ENCODE measurements at places on chromosomes 5 and 9.

- DNase-seq = no peak
These were observed 65.2 kb upstream of the FYB1 start for GRCh38 chr5:39284552-39284951.

DNA sequence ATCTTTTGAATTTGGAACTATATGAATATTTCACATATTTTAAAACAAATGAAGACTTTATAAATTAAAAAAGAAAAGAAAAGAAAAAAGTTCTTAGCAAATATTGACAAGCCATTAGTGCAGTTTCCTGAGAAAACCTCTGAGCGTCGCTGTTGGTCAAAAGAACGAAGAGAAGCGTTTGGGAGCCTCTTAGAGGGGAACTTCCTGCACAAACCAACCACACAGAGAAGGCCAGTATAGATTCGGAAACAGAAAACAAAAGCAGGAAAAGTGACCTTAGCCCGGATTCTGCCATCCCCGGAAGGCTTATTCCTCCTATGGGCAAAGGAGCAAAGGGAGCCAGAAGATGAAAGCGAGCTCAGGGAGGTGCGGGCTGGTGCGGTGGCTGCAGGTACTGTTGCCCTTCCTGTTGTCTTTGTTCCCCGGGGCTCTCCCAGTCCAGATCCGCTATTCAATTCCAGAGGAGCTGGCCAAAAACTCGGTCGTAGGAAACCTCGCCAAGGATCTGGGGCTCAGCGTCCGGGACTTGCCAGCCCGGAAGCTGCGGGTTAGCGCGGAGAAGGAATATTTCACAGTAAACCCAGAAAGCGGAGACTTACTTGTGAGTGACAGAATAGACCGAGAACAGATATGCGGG lies at the start of gene PCDHGB2:
Gene PCDHGB2 (plus strand): TSS at position 205 of the 637 bp plus-strand sequence. CDS start 142 bp downstream, at position 347.
- no peak for DNase-seq

DNA sequence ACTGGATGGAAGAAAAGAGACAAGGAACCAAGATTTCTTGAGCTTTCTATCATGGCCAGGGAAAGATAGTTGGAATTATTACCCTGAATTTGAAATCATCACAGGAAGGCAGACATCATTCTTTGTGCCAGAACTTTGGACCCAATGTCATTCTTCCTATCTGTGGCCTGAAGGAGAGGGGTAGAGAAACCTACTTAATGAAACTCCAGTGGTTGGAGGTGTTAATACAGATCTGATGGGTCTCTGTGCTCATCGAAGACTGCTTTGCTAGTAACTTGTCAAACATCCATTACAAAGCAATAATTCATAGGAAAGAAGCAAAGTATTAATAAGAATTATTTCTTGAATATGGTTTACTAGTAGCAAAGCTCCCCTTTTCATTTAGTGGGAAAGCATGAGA lies 26.9 kb downstream of the PRLR start:
- no peak for DNase-seq

DNA sequence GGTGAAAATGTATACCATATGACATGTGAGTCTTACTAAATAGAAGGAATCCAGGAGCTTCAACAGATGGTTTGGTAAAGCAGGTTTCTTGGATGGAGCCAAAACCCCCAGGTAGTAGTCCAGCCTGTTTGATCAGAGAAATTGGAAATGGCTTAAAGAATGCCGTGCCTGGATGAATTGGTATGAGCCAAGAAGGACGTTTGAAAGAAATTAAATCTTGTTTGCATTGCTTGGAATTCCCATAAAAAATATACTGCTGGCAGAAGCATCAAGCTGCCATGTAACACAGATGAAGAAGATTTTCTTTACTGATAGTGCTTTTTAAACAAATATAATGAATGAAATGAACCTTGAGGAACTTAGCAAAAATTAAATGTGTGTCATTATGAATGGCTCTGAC lies 176.3 kb downstream of the NPR3 start:
- no peak for DNase-seq

DNA sequence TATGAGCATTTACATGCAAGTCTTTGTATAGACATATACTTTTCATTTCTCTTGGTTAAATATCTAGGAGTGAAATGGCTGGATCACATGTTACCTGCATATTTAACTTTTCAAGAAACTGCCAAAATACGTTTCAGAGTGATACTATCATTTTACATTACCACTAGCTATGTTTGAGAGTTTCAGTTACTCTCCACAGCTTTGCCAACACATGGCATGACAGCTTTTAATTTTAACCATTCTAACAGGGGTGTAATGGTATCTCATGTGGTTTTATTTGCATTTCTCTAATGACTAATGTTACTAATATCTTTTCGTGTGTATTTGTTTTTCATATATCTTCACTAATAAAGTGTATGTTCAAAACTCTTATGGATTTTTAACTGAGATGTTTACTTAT lies 99.8 kb downstream of the DTWD2 start:
- no peak for DNase-seq

- DNase-seq = no peak
These were observed 183.8 kb downstream of the PJA2 start for GRCh38 chr5:109225716-109226625.
